ENCODE measurements at places on chromosomes 1 and 21. TPM values are rescaled to one million over a fixed set of nuclear protein-coding genes. Genes with fewer than 3 reads are reported as not detected.

DNA sequence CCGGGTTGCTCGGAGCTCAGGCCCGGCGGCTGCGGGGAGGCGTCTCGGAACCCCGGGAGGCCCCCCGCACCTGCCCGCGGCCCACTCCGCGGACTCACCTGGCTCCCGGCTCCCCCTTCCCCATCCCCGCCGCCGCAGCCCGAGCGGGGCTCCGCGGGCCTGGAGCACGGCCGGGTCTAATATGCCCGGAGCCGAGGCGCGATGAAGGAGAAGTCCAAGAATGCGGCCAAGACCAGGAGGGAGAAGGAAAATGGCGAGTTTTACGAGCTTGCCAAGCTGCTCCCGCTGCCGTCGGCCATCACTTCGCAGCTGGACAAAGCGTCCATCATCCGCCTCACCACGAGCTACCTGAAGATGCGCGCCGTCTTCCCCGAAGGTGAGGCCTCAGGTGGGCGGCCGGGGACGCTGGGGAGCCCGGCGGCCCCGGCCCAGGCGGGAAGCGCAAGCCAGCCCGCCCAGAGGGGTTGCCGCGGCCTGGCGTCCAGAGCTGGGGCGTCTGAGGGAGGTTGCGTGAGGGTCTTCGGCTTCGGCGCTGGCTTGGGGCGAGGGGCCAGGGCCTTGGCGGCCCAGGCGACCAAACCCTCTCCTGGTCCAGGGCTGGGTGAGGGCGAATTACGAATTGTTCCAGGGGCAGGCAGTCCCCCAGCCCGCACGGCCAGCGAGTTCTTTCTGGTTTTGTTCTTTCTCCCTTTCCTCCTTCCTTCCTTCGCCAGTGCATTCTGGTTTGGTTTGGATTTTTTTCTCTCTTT, 805 bp downstream of the SIM2 start:
- H3K4me1 ChIP-seq: peaks cover 17% of the 10 kb centered on the region
- H3K4me3 ChIP-seq: peak overlapping the region; percentile 47
- no peak overlapping the region for H3K27ac ChIP-seq
- peaks cover 49% of the 10 kb centered on the region for H3K27me3 ChIP-seq
- DNase-seq: no peak

- H3K4me1 ChIP-seq: no peaks in the 10 kb centered on the region
- H3K27ac ChIP-seq: no peak overlapping the region
- no peaks in the 10 kb centered on the region for H3K36me3 ChIP-seq
- no peak overlapping the region for H3K4me3 ChIP-seq
Measured at GRCh38 chr1:42420121-42420520, 35.7 kb downstream of the ZMYND12 start.

- no peaks in the 10 kb centered on the region for H3K27me3 ChIP-seq
- no peak overlapping the region for H3K27ac ChIP-seq
- H3K4me1 ChIP-seq: peaks cover 13% of the 10 kb centered on the region
- DNase-seq: peak; percentile 42
Measured at GRCh38 chr1:25253911-25254310, 6.7 kb upstream of the RSRP1 start.

GRCh38 chr1:15570861-15571260, 14.0 kb downstream of the AGMAT start:
- H3K4me3 ChIP-seq: no peak overlapping the region
- no peaks in the 10 kb centered on the region for H3K4me1 ChIP-seq
- H3K27ac ChIP-seq: no peak overlapping the region
- H3K36me3 ChIP-seq: peaks cover 31% of the 10 kb centered on the region
- DNase-seq: no peak

- H3K27me3 ChIP-seq: no peaks in the 10 kb centered on the region
- no peak overlapping the region for H3K4me3 ChIP-seq
- no peaks in the 10 kb centered on the region for H3K4me1 ChIP-seq
- no peak overlapping the region for H3K27ac ChIP-seq
Measured at GRCh38 chr1:61259379-61260148, 177.2 kb downstream of the NFIA start.

GRCh38 chr1:90721210-90722194, 4.4 kb upstream of the BARHL2 start:
- no peaks in the 10 kb centered on the region for H3K36me3 ChIP-seq
- H3K27ac ChIP-seq: no peak overlapping the region
- H3K27me3 ChIP-seq: peaks cover 50% of the 10 kb centered on the region

GRCh38 chr1:235024711-235025421, 103.8 kb downstream of the TOMM20 start:
- H3K36me3 ChIP-seq: no peaks in the 10 kb centered on the region
- no peak for DNase-seq
- H3K27ac ChIP-seq: no peak overlapping the region
- H3K4me3 ChIP-seq: no peak overlapping the region
- no peaks in the 10 kb centered on the region for H3K27me3 ChIP-seq
- peaks cover 23% of the 10 kb centered on the region for H3K4me1 ChIP-seq

- DNase-seq: peak; percentile 99
- H3K4me1 ChIP-seq: peaks cover 5% of the 10 kb centered on the region
- peaks cover 3% of the 10 kb centered on the region for H3K36me3 ChIP-seq
- peak within 1 kb of the TSS; percentile 93 for H3K27ac ChIP-seq
- H3K4me3 ChIP-seq: peak within 1 kb of the TSS; percentile 86
Measured at GRCh38 chr21:33324291-33325221, at the start of gene IFNAR1. TSS of gene IFNAR1 (plus strand) at chr21:33324970. CDS start at chr21:33325056, 86 bp downstream.

DNA sequence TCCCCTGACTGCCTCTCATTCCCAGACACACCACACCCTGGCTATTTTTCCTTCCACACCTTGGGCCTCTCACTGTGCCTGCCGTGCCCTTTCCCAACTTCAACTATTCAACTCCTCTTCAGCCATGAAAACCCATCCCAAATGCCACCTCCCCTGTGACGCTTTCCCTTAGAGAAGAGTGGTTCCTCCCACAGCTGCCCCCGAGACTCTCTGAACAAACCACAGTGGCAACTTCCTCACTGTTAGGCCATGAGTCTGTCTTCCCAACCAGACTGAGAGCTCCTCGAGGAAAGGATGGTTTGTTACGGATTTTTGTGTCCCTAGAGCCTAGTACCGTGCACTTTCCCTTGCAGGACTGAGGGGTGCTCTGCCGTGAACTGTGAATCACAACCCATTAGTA, 59.2 kb downstream of the LRRN2 start:
- no peaks in the 10 kb centered on the region for H3K36me3 ChIP-seq
- H3K27ac ChIP-seq: no peak overlapping the region
- H3K4me3 ChIP-seq: no peak overlapping the region
- no peak for DNase-seq
- H3K4me1 ChIP-seq: no peaks in the 10 kb centered on the region

DNA sequence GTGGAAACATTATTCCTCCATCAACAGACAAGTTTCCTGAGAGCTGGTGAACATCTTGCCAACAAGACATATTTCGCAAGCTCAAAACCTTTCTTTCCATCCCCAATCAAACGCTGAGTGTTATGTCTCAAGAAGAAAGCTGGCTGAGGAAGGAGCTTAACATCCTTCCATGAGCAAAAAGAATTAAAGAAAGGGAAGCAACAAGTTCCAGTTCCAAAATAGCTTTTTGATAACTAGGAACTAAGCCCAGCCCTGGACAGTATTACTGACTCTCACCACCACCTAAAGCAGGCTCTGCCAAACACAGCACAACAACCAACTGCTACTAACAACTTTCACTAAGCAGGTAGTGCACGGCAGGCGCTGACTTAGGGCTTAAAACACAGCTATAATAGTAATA, 50.2 kb downstream of the CAPZB start:
- H3K27me3 ChIP-seq: no peaks in the 10 kb centered on the region
- H3K4me3 ChIP-seq: no peak overlapping the region
- peaks cover 49% of the 10 kb centered on the region for H3K36me3 ChIP-seq
- no peak overlapping the region for H3K27ac ChIP-seq

DNA sequence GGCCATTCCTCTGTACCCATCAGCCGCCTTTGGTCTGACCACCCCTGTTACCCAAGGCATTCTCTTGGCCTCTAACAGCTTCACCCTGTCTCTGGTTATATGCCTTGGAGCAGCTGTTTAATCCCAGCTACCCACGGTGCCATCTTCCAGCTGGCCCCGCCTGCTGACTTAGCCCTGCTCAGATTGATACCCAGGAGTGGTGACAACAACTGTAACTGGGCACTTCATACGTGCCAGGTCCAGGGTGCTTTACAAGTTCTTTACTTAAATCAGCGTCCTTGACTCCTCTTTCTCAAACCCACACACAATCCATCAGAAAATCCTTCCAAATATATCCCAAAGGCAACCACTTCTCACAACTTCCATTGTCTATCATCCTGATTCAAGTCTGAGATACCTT, 37.2 kb upstream of the HMGB4 start:
- no peaks in the 10 kb centered on the region for H3K36me3 ChIP-seq
- no peaks in the 10 kb centered on the region for H3K27me3 ChIP-seq
- H3K4me1 ChIP-seq: no peaks in the 10 kb centered on the region
- H3K4me3 ChIP-seq: no peak overlapping the region
- H3K27ac ChIP-seq: no peak overlapping the region
- DNase-seq: no peak

DNA sequence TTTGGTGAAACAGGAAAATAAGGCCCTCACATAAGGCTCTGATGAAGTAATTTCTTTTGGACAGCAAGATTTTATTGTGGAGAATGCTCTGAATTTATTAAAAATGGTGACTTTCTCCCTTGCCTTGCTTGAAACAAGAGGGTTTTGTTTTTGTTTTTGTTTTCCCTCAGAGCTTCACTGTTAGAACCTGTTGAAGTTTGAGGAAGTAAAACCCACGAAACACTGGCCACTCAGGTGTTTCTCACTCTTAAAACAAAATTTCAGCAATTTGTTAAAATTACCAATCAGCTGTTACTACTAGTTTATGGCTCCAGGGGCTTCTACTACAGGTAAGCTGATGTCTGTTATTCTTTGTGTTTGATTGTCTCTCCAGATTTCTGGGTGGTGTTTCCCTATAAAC, 112.6 kb upstream of the B3GALT2 start:
- no peaks in the 10 kb centered on the region for H3K27me3 ChIP-seq
- no peak for DNase-seq
- H3K36me3 ChIP-seq: no peaks in the 10 kb centered on the region
- H3K4me1 ChIP-seq: no peaks in the 10 kb centered on the region

DNA sequence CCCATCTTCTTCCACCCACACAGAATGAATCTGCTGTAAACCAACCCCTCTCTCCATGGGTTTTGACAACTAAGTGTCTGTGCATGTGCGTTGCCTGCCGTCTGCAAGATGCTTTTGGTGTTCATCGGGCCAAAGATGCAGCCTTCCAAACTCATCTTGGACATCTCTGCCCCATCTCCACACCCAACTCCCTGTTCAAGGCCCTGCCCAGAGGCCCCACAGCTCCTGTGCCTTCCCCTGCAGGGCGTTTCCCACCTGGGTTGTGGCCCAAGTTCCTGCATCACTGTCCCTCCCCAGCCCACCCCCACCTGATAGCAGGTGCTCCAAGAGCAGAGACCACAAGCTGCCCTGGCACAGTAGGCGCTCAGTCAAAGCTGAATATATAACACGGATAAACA, 103.2 kb downstream of the BCAR3 start:
- no peak overlapping the region for H3K4me3 ChIP-seq
- DNase-seq: no peak
- peaks cover 93% of the 10 kb centered on the region for H3K36me3 ChIP-seq
- H3K4me1 ChIP-seq: peaks cover 32% of the 10 kb centered on the region
- H3K27ac ChIP-seq: no peak overlapping the region
- H3K27me3 ChIP-seq: no peaks in the 10 kb centered on the region

DNA sequence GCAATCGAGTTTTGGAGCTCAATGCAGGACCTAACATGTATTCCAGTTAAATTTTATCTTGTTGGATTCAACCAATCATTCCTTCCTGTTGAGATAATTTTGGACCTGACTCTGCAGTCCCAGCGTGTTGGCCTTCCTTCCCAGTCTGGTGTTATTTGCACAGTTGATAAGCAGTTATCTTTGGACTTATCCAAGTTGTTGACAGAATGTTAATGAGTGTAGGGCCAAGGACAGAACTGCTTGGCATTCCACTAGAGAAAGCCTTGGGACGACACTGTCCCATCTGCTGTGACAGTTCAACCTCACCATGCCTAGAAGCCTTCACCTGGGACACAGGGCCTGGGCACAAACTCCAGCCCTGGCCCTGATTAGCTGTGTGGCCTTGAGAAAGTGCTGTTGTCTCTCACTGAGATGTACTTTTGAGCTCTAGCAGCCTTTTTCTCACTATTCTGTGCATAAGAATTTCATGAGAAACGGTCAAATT, 104.1 kb upstream of the SLC25A33 start:
- H3K27ac ChIP-seq: no peak overlapping the region
- no peaks in the 10 kb centered on the region for H3K27me3 ChIP-seq
- no peak for DNase-seq
- H3K36me3 ChIP-seq: no peaks in the 10 kb centered on the region

GRCh38 chr1:37258068-37258467, 216.3 kb upstream of the ZC3H12A start:
- no peaks in the 10 kb centered on the region for H3K36me3 ChIP-seq
- no peak overlapping the region for H3K4me3 ChIP-seq

GRCh38 chr1:106836708-106837107, 219.8 kb upstream of the PRMT6 start:
- H3K4me3 ChIP-seq: no peak overlapping the region
- no peaks in the 10 kb centered on the region for H3K36me3 ChIP-seq
- H3K27me3 ChIP-seq: no peaks in the 10 kb centered on the region
- no peaks in the 10 kb centered on the region for H3K4me1 ChIP-seq
- DNase-seq: no peak

DNA sequence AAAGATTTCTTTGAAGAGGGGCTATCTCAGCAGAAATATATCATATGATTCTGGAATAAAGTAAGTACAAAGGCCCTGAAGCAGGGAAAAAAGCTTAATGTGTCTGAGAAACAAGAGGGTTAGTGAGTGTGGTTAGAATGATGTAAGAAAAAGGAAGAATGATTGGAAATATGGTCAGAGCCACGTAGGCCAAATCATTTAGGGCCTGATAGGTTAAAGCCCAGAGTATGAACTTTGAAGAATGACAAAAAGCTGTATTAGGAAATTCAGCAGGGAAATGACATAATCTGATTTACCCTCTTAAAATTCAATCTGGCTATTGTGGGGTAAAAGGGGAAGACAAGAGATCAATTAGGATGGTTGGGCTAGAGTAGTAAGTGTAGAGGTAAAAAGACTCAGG, 69.0 kb upstream of the MUTYH start:
- no peak overlapping the region for H3K27ac ChIP-seq
- H3K4me3 ChIP-seq: no peak overlapping the region
- H3K4me1 ChIP-seq: no peaks in the 10 kb centered on the region
- no peaks in the 10 kb centered on the region for H3K36me3 ChIP-seq

GRCh38 chr1:155485945-155486344, 76.7 kb downstream of the ASH1L start:
- no peak for DNase-seq
- no peaks in the 10 kb centered on the region for H3K27me3 ChIP-seq

- no peak for DNase-seq
- H3K27ac ChIP-seq: no peak overlapping the region
- H3K4me3 ChIP-seq: no peak overlapping the region
- no peaks in the 10 kb centered on the region for H3K36me3 ChIP-seq
Measured at GRCh38 chr1:4695241-4695640, 40.8 kb downstream of the AJAP1 start.

The TRIM46 gene
- 1.1 TPM for total RNA-seq

The ITGB3BP gene
- total RNA-seq: 49.7 TPM

The TMEM82 gene
- total RNA-seq: not detected

The ZNF124 gene
- 17.7 TPM for total RNA-seq

The MIXL1 gene
- not detected for total RNA-seq

The TTLL10 gene
- not detected for total RNA-seq

The AMPD1 gene
- not detected for total RNA-seq

The ORC1 gene
- 21.9 TPM for total RNA-seq

The LCE1A gene
- total RNA-seq: not detected

The TTC24 gene
- total RNA-seq: not detected

The SLAMF9 gene
- not detected for total RNA-seq

The PDPN gene
- total RNA-seq: 36.0 TPM

The RGS1 gene
- not detected for total RNA-seq

The RHBDL2 gene
- 0.91 TPM for total RNA-seq

Measured in SJSA1 (cell line).